NCI-H446 (cell line): ENCODE measurements at places on chromosomes 7 and 10.

DNA sequence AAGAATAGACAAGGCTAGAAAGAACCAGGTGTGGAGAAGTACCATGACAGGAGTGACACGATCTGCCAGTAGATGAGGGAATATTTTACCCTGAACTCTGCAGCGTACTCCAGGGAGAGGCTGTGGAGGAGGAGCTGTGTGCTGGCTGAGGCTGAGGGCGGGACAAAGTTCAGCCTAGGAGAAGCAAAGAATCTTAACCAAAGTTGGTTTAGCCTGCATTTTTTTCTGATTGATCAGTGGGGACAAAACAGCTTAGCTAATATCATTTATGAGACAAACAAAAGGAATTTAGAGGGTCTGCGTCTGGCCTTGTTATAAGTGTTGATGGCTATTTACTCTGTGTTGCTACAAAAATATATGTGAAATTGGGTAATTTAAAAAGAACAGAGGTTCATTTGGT lies 5.2 kb upstream of the NPSR1 start:
- DNase-seq: no peak

- DNase-seq: no peak
Measured at GRCh38 chr10:126070476-126071215, 174.3 kb downstream of the FANK1 start.

- no peak for DNase-seq
Measured at GRCh38 chr10:4074545-4075407, 289.8 kb upstream of the KLF6 start.

- no peak for DNase-seq
Measured at GRCh38 chr7:140245611-140246105, 68.9 kb upstream of the KDM7A start.

DNA sequence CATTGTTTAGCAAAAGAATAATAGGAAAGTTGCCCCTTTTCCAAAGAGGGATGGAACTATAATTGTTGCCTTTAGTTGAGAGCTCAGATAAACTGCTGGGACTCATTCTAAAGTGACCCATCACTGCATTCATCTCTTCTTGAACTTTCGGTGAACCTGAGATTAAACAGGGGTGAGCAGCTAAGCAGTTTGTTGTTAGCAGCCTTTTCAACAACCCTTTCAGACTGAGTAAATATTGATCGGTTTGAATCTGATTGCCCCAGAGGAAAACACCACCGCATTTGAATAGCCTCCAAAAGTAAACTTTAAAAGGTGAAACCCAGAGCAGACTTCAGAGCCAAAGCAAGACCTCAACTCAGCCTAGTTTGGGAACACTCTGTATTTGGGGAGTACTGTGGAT lies 4.7 kb downstream of the HOXA1 start:
- no peak for DNase-seq

- no peak for DNase-seq
Measured at GRCh38 chr7:21260939-21261338, 166.9 kb upstream of the SP4 start.
